ENCODE measurements at places on chromosomes 12 and 14.

GRCh38 chr12:64608901-64609535 lies 1.3 kb upstream of the RASSF3 start:
- peak; percentile 67 for DNase-seq

- DNase-seq: no peak
Observed at GRCh38 chr12:3646561-3647241, 106.2 kb downstream of the CRACR2A start.

DNA sequence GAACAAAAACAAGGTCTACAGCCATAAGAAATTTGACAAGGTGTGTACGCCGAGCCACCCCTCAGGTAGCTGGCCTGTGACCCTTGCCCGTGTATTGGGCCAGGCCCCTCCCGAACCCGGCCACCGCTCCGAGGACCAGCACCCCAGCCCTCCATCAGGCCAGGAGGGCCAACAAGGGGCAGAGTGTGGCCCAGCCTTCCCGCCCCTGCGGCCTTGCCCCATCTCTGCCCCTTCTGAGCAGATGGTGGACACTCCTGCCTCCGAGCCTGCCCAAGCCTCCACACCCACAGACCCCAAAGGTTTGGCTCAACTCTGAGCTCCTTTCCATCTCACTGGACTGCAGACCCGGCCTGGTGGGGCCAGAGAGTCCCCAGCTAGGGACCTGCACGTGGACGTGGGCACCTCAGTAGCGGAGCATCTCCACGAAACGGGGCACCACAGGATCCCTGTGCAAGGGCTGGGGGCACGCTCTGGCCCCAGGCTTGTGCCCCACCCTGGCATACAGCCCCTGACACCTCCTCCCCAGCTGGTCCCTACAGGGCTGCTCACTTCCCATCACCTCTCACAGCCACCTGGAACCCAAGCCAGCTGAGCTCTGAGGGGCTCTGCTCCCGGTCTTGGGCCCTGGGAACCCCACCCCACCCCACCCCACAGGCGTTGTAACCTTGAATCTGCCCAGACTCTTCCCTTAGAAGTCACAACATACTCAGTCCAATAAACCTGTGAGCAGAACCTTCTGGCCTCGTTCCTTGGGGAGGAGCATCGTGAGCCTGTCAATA lies 3.3 kb downstream of the P2RX2 start:
- no peak for DNase-seq

DNA sequence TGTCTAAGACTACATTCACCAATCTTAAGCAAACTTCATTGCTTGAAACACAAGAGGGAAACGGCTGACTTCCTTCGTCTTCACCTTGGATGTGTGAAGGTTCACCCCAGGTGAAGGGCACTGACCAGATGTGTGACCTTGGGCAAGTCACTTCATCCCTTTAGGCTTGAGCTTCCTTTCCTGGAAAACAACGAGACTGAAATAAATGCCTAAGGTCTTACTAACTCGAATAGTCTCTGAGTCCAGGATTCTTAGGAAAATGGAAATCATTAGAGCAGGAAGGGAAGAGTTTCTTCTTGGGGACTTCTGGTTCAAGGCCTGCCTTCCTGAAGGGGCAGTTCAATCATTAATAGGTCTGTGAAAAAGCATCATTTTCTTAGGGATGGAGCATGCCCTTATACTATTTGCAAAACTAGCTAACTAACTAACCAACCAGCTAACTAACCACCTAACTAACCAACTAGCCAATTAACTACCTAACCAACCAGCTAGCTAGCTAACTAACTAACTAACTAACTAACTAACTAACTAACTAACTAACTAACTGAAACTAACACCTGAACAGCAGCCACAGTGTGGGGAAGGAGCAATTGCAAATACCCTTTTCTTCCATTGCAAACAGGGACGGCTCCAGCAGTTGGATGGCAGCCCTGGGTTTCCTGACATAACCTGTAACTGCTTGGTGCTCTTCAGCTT lies 31.5 kb upstream of the EMP1 start:
- no peak for DNase-seq

- no peak for DNase-seq
Observed at GRCh38 chr14:34081101-34081575, 130.3 kb upstream of the EGLN3 start.

GRCh38 chr12:27762757-27763156 lies 17.3 kb upstream of the KLHL42 start:
- DNase-seq: no peak

GRCh38 chr14:85934123-85934885 lies 404.4 kb downstream of the FLRT2 start:
- DNase-seq: peak; percentile 92

GRCh38 chr12:38629064-38629463 lies 276.3 kb downstream of the CPNE8 start:
- DNase-seq: no peak

DNA sequence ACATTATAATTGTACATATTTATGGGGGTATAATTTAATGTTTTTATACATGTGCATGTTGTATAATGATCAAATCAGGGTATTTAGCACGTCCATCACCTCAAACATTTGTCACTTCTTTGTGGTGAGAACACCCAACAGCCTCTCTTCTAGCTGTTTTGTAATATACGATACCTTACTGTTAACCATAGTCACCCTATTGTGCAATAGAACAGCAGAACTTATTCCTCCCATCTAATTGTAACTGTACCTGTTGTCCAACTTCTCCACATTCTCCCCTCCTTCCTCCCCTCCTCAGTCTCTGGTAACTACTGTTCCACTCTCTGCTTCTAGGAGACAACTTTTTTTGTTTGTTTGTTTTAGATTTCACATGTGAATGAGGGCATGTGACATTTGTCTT lies 197.0 kb upstream of the PKP2 start:
- DNase-seq: no peak
